ENCODE measurements at places on chromosomes 12 and 14. TPM values are rescaled to one million over a fixed set of nuclear protein-coding genes. Genes with fewer than 3 reads are reported as not detected.

DNA sequence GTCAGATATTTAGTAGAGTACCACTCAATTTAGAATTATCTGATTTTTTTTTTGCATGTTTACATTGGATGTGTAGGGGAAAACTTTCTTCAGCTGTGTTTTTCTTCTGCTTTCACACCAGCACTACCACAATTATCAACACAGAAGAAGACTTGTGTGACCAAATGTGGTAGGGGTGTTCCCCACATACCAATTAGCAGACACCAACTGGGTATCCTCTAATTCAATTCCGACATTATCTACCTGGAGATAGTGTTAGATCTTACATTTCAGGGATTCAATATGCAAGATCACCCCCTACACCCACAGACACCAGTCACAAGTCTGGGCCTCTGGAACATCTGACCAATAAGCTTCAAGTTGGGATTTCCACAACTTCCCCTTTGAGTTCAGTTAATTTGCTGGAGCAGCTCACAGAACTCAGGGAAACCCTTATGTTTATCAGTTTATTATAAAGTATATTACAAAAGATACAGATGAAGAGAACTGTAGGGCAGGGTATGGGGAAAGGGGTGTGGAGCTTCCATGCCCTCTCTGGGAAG, 4.1 kb upstream of the KLRG1 start:
- no peak for DNase-seq

- no peak for DNase-seq
Observed at GRCh38 chr14:84694161-84694560, 835.8 kb upstream of the FLRT2 start.

DNA sequence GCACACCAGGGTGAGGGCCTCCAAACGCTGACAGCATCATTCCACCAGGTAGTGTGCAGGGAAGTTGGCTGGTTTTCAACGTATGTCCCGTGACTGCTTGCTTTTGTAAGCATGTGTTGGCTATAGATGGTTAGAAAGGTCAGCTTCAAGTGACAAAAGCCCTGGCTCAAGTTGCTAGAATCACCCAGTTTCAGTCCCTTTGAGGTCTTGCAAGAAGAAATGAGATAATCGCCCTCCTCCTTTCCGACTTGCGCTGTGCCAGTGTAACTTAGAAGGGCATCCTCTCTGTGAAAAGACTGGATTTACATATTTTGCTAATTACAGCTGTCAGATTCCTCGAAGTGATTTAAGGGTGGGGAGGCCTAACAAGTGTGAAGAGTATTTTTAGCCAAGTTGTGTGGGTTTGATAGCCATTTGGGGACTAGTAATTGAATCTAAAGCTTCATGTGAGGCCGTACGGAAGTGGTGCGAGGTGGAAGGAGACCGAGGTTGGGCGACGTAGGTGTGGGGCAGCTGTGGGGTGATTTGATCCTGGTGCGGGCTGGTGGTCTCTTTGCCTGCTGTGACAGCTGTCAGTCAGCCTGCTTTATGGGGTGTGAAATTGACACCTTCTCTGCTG, 94.7 kb downstream of the CHST11 start:
- DNase-seq = no peak

DNA sequence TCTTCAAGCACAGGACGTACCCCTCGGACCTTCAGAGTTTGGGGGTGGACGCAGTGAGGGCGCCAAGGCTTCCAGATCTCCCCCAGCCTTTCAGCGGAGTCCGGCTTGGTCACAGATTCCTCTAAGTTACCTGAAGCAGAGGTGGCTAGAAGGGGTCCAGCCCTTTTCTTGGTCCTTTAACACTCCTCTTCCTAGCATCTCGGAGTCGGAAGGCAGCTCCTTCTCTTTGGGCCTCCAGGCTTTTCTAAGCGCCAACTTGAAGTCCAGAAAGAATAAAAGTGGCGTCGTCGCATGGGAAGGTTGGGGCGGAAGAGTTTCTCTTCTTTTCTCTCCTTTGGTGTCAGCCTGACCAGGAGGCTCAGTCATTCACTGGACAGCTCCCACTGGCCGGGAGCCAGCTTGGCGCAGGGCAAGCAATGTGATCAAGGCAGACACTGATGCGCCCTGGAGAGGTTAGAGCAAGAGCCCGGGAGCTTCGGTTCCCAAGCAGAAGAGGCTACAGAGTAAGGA, 9.6 kb downstream of the OR6S1 start:
- no peak for DNase-seq

DNA sequence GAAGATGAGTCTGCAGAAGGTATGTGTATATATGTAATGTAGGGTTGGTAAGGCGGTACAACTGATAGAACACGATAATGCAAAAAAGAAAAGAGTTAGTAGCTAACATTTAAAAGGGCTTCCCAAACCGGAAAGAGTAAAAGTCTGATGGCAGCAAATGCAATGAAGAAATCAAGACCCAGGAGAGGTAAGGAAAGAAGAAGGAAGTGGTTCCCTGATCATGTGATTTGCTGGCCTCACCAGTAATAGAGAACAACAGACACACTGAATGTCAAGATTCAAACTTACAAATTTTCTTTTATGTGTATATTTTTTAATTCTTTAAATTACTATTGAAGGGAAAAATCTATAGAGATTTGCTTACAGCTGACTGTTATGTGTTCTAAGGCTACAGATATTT, 18.4 kb downstream of the ZFC3H1 start:
- DNase-seq = no peak

NAV3 gene
- not detected for total RNA-seq
